Stimulated activated CD4-positive, alpha-beta T cell treated with anti-CD3 and anti-CD28 coated beads, Interleukin-1b, Interleukin-23, amount 100 ng/mL, for 1 hour (primary cell): ENCODE measurements at places on chromosomes 11 and 22.
A peak's percentile ranks its signal among the peaks of the same experiment; 100 is the strongest.

DNA sequence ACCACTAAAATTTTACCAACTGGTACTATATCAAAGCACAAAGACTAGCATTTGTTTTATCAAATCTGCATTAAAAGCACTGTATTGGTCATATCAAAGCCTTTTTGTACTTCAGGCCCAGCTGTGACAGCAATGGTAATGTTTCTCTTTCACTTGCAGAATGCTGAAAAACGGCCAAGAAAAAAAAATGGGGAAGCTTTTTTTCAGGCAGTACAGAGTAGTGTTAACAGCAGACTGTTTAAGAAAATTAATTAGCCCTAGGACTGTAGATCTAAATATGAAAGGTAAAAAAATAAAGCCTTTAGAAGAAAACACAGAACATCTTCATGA is 33.3 kb downstream of the DENND5A start:
- DNase-seq = no peak

DNA sequence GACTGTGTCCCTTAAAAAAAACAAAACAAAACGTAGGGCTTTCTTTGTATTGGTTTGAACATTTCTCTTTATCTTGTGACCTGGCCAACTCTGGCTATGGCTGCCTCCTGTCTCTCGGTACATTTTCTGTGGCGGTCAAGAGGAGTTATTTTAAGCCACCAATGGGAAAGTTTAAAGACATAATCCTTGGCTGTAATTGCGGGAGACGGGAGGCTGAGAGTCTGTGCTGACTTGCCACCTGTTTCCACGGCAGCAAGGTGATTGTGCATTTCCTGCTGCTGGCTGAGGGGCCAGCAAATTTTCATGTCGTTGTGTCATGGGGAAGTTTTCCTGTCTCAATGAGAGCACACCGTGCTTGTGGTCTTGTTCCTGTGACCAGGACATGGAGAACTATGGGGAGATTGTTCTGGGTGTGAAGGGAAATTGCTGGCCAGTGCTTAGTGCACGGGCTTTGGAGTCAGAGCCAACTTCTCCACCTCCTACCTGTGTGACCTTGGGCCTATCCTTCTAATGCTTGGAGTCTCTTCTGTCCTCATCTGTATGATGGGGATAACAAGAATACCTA is 11.0 kb downstream of the PTPRJ start:
- no peak for DNase-seq

- no peak for DNase-seq
Observed at GRCh38 chr11:95547186-95547585, 242.4 kb downstream of the FAM76B start.

GRCh38 chr22:48306284-48306683 is 1521.4 kb downstream of the BRD1 start:
- DNase-seq = no peak

DNA sequence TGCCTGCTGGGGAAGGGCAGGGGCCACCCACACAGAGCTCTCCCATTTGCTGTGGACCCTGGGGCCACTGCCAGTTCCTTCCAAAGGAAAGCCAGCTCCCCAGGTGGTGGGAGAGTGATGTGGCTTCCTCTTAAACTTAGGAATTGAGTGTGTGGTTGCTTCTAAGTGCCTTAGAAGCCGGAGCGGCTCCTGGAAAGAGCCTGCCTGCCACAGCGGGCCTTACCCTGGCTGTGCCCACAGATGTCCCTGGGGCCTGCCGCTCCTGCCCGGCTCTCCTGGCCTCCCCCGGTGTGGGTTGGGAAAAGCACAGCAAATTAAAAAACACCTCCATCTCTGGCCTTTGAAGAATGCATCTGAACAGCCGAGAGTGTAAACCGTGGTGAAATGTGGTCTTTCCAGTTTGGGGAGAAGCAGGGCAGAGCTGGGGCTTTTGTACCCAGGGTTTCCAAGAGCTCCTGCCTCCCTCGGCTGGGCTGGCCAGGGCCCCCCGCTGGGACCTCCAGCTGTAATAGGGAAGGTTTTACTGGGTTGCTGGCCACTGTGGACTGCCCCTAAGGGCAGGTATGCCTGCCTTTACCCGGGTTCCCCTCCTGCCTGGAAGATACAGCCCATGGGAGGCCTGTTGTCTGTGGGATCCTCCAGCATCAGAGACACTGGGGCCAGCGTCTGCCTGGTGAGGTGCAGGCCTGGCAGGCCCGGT is 30.2 kb downstream of the LRP5 start:
- no peak for DNase-seq

- no peak for DNase-seq
Observed at GRCh38 chr11:92838759-92839310, 130.6 kb upstream of the MTNR1B start.

GRCh38 chr11:60890696-60891095 is 15.7 kb downstream of the PRPF19 start:
- DNase-seq = no peak

- no peak for DNase-seq
Observed at GRCh38 chr11:340539-341512, 20.2 kb upstream of the IFITM3 start.

DNA sequence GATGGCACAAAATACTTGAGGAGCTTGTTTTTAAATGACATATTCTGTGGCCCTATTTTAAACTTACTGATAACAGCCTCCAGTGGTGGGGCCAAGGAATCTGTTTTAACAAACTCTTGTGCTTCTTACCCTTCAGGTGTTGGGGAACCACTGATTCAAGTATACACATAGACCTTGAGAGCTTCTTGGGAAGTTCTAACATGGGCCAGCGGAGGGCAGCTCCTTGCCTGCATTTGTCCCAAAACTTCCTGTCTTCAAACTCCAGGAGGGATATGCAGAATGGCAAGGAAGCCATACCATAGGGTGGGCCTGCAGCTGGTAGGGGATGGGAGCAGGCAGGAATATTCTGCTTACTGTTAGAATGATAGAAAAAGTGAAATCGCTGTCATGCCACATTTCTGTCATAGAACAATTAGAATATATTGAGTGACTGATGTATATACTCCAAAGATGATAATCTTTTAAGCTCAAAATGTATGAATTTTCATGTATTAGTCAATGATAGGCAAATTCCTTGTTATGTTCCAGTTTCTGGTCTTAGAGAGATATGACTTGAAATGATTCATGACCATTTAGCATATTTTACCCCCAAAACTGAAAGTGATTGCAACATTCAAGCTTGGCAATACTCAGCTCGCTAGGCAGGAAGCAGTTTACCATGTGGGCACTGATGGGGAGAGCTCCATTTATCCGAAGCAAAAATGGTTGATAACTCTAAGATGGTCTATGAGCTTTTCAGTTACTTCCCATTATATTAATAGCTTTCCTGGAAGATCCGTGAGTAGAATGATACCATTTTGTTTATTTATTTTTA is 9.2 kb downstream of the EXT2 start:
- DNase-seq = no peak

- no peak for DNase-seq
Observed at GRCh38 chr11:60204922-60205321, 22.0 kb upstream of the MS4A6A start.

- no peak for DNase-seq
Observed at GRCh38 chr11:1337647-1338007, 28.2 kb upstream of the TOLLIP start.

- DNase-seq = no peak
Observed at GRCh38 chr22:50084614-50085021, 608 bp downstream of the MLC1 start.

GRCh38 chr11:123211149-123211852 is 16.3 kb upstream of the CLMP start:
- DNase-seq = no peak

GRCh38 chr22:49349841-49350381 is 477.8 kb downstream of the BRD1 start:
- DNase-seq = no peak

DNA sequence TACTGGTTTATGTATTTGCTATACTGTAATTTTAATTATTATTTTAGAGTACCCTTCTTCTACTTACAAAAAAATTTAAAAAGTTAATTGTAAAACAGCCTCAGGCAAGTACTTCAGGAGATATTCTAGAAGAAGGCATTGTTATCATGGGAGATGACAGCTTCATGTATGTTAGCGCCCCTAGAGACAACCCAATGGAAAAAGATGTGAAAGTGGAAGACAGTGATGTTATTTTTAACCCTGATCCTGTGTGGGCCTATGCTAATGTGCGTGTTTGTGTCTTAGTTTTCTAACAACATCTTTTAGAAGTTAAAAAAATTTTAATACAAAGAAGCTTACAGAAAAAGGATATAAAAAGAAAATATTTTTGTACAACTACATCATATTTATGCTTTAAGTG is 205.0 kb downstream of the FAM76B start:
- DNase-seq = no peak

DNA sequence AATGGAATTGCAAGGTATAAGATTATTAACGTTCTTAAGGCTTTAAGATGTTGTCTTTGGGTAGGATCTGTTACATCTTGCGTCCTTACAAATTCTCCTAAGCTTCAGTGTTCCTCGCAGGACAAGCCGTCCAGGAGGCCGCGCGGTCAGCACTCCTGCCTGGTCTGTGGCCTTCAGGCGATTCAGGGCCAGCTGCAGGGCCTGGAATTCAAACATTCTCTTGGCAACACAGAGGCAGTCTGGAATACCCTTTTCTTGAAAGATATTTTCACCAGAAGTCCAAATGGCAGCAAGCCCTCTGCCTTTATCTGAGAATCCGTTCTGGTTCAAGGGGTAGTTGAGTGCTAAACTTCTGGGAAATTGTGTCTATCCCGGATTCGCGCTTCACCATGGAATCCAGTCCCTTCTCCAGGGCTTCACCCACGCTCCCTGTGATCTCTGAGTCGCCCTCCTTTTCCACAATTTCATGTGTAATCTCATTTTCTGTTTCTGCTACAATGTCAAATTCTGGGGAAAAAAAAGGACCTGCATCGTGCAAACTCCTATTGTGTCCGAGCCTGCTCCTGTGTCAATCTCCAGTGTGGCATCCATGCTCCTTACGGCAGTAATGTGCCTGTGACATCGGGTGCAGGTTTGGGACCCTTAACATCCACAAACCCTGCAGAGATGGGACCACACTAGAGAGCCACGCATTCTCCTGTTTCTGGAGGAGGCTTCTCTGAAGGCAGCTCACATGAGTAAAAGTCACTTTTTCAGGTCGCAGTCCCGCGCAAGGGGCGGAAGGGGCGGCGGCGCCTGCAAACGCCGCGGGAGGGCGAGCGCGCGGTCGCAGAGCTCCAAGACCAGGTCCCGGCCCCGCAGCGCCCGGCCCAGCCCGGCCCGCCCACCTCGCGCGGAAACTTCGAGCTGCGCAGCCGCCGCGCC is 25.4 kb upstream of the SORL1 start:
- DNase-seq = no peak

GRCh38 chr11:2129308-2129698 is 9.9 kb downstream of the IGF2 start:
- DNase-seq = no peak

DNA sequence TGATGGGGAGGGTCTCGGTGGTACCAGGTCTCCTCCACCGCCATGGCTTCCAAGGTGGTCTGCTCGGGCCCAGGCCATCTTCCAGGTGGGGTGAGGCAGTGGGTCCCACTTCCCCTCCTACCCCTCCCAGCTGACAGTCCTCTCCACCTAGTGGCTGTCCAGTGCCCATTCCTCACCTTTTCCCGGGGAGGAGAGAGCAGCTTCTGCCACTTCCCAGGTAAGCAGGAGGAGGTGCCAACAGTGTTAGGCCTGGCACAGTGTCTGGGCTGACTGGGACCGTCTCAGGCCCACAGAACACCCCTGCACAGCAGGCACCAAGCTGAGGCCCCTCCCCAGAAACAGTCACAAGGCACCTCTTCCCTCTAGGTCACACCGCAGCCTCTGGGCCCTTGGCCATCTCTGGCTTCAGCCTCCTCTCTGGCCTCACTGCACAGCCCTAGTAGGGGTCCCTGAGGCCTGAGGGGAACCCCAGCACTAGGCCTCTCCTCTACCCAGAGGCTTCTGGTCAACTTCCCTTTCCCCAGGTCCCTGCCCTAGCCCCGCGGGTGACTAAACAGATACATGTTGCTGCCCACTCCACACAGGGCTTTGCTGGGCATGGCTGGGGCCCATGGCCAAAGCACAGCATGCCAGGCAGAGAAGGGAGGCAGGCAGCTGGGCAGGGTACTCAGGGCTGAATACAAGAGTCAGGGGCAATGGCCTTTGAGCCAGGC is 2.3 kb upstream of the ANKRD13D start:
- DNase-seq = no peak

GRCh38 chr11:64713781-64714363 is 9.1 kb downstream of the NRXN2 start:
- DNase-seq = no peak

DNA sequence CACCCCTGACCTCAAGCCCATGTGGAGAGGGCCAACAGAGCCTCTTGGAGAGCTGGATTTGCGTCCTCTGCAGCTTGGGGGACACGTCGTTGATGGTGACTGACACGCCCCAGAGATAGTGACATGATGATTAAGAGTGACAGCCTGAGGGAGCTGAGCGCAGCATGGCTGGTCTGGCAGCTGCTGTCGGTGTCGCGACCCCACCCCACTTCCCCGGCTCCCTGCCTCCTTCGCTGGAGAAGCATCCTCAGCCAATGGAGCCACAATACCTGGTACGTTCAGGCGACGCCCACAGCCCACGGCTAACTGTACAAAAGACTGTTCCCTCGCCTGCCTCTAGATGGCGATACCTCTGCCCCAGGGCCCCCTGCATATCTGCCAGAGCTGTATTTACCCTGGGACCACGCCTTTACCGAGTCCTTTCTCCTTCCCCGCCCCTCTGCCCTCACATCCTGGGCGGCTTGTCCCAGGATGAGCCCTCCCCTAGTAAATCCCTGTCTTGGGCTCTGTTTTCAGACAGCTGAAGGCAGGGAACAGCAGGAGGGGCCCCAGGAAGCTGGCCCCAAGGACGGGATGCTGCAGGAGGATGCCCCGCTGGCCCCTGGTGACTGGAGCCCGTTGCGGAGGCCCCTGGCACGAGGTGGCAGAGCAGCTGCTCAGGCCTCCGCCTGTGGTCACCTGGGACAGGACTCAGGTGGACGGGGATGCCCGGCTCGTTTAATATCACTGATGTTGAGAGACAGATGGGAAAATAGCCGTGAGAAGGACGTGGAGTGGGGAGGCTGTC is 90.6 kb downstream of the RPS6KA4 start:
- DNase-seq = peak; percentile 50

DNA sequence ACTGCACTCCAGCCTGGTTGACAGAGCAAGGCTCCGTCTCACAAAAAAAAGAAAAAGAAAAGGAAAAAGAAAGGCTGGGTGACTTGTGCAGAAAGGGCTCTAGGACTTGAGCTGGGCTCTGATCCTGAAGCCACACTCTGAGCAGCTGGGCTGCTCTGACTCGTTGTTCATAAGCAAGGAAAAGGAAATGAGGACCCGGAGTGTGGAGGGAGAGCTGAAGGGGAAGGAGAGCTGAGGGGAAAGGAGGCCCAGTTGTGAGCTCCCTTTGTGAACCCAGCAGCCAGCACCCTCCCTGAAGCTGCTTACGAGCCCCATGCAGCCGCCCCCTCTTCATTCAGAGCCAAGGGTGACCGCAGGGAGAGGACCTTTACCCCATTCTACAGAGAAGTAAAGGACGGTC is 12.3 kb upstream of the SH3BP1 start:
- DNase-seq = no peak

- no peak for DNase-seq
Observed at GRCh38 chr11:5690736-5691135, 1.1 kb downstream of the TRIM22 start.

- no peak for DNase-seq
Observed at GRCh38 chr11:47516984-47517853, 35.7 kb downstream of the CELF1 start.

GRCh38 chr22:24772493-24773220 is 1.9 kb downstream of the PIWIL3 start:
- DNase-seq = no peak

GRCh38 chr22:48836673-48837340 is 990.9 kb downstream of the BRD1 start:
- DNase-seq = no peak

GRCh38 chr11:35163702-35164496 is 24.9 kb downstream of the CD44 start:
- no peak for DNase-seq

- DNase-seq = no peak
Observed at GRCh38 chr11:26730414-26731083, 8.7 kb upstream of the SLC5A12 start.
